Stimulated activated CD4-positive, alpha-beta T cell treated with anti-CD3 and anti-CD28 coated beads, Interleukin-1b, Interleukin-23, amount 100 ng/mL, for 24 hours (primary cell): ENCODE measurements at places on chromosomes 4 and X.

- DNase-seq: no peak
Measured at GRCh38 chr4:7295911-7296660, 103.7 kb downstream of the SORCS2 start.

DNA sequence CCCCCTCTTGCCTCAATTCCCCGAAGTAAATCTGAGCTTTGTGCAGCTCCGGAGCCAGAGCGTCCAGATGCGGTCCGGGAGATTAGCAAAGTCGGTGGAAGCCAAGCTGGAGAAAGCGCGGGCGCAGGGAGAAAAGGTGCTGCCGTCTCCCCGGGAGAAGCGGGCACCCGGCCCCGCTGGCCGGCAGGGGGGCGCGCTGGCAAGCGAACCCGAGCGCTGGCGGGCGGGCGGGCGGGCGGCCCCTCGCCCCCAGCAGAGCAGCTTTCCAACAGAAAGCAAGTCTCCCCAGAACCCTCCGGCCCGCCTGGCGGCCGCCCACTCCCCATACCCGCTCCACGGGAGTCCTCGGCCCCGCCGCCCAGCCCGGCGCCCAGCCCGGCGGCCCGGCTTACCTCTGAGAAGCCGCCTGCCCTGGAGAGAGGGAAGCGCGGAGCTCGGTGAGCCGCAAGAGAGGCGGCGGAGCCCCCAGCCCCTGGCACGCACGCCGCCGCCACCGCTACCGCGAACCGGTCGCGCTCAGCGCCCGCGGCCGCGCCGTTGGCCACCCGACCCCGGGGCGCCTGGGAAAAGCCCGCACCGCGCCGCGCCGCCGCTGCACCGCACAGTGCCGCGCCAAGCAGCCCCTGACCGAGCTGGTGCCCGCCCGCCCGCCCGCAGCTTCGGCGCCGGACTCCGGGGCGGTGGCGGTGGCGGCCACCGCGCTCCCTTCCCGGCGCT is 529 bp upstream of the CITED1 start:
- no peak for DNase-seq

- no peak for DNase-seq
Measured at GRCh38 chr4:37597034-37597433, 89.1 kb downstream of the RELL1 start.

DNA sequence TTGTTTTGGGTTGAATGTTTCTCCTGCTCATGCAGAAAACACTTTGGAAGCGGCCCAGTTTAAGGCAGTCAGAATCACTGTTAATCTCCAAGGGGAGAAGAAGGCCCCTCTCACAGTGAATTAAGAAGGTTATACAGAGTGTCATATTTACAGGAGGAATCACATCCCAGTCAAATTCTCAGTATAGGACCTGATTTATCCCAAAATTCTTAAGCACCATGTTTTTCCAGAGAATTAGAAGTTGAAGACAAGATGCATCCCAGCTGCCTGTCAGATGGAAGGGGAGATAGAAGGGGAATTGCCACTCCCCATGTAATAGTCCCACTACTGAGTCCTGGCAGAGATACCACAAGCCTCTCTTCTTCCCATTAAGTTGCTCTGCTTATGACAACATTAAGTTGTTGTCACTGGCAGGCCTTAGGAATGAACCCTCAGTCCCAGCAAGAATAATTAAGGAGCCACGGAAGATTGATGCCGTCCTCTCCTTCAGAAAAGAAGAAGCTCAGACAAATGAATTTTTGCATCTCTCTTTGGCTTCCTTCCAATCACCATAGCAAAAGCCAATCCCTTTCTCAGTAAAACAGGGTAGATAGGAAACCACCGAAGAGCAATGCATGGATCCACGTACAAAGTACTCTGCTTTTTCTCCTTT is 138.4 kb downstream of the LDB2 start:
- DNase-seq: no peak
